Left ventricle myocardium inferior (tissue), 1 donor: ENCODE measurements at places on chromosomes 2 and 18. TPM values are rescaled to one million over a fixed set of nuclear protein-coding genes. Genes with fewer than 3 reads are reported as not detected.

Gene MATN3
- total RNA-seq: 0.22 TPM

DNA sequence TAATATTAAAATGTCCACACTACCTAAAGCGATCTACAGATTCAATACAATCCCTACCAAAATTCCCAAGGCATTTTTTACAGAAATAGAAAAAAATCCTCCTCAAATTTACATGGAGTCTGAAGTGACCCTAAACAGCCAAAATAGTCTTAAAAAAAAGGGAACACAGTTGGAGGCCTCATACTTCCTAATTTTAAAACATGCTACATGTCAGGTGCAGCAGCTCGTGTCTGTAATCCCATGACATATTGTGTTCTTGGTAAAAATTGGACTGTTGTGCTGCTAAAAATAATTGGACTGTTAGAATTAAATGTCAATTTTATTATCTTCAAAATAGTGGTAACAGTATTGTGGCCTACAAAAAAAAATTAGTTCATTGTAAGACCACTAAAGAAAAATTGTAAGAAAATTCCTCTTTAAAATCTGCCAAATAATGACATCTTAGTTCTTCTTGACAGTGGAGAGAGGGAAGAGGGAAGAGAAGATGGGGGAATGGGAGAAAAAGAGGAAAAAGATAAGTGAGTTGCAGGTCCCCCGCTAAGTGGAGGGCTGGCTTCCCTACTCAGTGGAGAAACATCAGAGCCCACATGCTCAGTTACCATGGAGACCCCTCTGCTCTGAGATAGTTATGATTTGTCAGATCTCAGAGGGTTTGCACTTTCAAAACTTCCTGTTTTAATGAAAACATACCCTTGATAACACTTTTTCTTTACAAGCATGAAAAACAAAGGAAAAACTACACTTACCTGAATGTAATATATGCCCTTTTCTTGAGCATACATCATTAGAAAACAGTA, 46.5 kb downstream of the UNC50 start:
- H3K27me3 ChIP-seq: no peaks in the 10 kb centered on the region
- no peak overlapping the region for H3K4me3 ChIP-seq

GRCh38 chr18:5030636-5031035, 166.4 kb downstream of the AKAIN1 start:
- no peak overlapping the region for H3K4me3 ChIP-seq
- no peaks in the 10 kb centered on the region for H3K27me3 ChIP-seq
- H3K27ac ChIP-seq: no peak overlapping the region
- no peaks in the 10 kb centered on the region for H3K4me1 ChIP-seq

DNA sequence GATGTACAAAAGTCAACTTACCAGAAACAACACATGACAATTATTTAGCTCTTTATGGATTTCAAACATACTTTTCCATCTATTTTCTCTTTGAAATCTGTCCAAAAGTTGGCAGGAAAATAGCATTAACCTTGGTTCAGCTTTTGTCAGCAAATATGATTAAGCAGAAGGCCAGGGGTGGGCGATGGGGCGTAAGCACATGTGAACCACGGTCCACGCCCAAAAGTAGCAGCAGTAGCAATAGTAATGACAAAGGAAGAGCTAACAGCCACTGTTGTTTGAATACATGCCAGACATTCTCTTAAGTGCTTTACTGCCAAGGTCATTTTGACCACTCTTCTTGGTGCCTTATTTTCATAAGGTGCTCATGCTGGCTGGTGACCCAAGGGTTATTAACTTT, 73.5 kb downstream of the ANTXR1 start:
- no peak overlapping the region for H3K27ac ChIP-seq
- H3K4me3 ChIP-seq: no peak overlapping the region
- no peaks in the 10 kb centered on the region for H3K27me3 ChIP-seq
- H3K36me3 ChIP-seq: peaks cover under 1% of the 10 kb centered on the region
- peaks cover 26% of the 10 kb centered on the region for H3K4me1 ChIP-seq

DNA sequence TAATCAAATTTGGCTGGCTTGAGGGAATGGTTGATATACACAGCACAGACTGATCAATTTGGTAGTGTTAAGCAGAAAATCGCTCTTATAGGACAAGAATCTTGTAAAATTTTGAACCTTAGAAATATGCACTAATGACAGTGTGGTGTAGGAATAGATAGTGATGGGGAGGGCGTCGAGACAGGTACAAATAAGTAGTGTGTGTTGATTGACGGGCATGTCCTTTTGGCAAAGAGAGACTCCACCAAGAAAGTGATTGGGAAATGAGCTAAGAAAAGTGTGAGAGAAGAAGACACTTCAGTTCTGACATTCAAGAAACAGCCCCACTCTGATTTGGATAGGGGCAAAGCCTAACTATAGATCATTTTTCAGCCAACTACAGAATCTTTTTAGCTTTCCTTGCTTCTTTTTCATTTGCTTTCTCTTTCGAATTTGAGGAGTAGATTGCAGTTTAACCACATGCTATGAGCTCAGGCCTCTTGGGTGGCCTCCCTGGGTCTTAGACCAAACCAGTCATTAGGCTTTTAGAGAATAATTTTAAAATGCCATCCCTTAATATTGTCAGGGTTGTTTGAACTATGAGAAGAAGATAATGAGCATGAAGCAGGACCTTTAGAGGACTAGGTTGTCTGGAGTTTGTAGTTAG, 127.1 kb downstream of the CERS6 start:
- DNase-seq: no peak
- H3K4me3 ChIP-seq: no peak overlapping the region
- H3K4me1 ChIP-seq: peaks cover 46% of the 10 kb centered on the region
- no peaks in the 10 kb centered on the region for H3K36me3 ChIP-seq
- H3K27me3 ChIP-seq: no peaks in the 10 kb centered on the region
- H3K27ac ChIP-seq: peak overlapping the region; percentile 64

DNA sequence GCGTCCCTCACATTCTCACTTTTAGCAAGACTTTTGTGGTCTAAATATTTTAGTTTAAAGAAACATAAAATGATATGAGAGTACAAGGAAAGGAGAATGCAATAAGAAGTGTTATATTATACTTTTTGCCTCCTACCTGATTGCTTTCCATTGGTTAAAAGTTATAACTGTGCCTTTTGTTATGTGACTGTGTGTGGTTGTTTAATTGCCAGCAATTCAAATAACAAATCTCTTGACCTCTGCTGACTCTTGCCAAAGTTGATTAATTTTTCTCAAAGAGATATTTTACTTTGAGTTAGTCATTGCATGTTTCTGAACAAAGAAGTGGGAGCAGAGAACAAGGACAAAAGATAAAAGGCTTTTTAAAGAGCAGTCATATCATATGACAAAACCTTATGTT, 599.5 kb downstream of the SUCLG1 start:
- H3K27me3 ChIP-seq: no peaks in the 10 kb centered on the region
- H3K4me3 ChIP-seq: no peak overlapping the region
- DNase-seq: no peak
- H3K27ac ChIP-seq: no peak overlapping the region

DNA sequence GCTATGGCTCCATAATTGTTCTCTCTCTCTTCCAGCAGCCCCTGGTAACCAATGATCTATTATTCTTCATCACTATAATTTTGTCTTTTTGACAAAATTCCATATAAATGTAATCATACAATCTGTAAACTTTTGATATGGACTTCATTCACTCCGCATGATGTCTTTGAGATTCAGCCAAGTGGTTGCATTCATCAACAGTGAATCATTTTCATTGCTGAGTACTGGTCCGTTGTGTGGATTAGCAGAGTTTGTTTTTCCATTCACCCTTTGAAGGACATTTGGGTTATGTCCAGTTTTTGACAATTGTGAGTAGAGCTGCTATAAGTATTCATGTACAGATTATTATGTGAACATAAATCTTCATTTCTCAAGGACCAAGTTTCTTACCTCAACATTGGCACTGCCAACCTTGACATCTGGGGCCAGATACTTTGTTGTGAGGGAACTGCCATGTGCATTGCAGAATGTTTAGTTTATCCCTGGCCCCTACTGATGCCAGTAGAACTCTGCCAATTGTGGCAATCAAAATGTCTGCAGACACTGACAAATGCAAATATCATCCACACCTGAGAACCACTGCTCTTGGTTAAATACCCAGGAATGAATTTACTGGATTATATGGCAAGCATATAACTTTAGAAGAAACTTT, 48.4 kb upstream of the BCL2L11 start:
- DNase-seq: no peak
- H3K36me3 ChIP-seq: no peaks in the 10 kb centered on the region
- peak overlapping the region; percentile 56 for H3K27ac ChIP-seq
- H3K4me1 ChIP-seq: peaks cover 12% of the 10 kb centered on the region
- H3K4me3 ChIP-seq: no peak overlapping the region

DNA sequence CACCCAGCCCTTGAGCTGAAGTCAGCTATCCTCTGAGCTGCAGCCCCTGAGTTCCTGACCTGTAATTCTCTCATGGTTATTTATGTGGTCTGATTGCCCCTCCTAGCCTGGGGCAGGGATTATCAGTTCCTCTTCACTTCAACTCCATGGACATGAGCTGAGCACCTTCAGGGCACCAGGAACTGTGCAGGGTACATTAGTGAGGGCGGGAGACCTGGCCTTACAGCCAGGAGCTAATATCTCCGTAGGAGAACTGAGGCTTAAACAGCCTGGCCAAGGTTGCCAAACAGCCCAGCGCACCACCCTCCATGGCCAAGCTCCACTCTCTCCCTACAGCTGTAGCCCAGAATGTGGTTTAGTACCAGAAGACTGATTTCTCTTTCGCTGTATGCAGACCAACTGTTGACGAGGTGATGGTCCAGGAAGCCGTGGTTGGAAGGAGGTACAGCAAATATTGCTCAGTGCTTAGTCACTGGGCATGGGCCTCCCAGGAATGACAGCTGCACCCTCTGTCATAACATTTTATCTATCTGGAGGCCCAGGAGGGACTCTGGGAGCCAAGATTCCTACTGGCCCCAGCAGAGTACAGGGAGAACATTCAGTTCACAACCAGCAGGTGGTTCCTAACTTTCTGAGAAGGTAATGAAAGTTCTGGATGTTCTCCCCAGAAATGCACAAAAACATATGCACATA, 228.7 kb upstream of the SIX2 start:
- peak; percentile 29 for DNase-seq
- H3K4me3 ChIP-seq: no peak overlapping the region
- H3K36me3 ChIP-seq: no peaks in the 10 kb centered on the region
- peaks cover 36% of the 10 kb centered on the region for H3K4me1 ChIP-seq

Gene CD28
- total RNA-seq: 0.77 TPM

DNA sequence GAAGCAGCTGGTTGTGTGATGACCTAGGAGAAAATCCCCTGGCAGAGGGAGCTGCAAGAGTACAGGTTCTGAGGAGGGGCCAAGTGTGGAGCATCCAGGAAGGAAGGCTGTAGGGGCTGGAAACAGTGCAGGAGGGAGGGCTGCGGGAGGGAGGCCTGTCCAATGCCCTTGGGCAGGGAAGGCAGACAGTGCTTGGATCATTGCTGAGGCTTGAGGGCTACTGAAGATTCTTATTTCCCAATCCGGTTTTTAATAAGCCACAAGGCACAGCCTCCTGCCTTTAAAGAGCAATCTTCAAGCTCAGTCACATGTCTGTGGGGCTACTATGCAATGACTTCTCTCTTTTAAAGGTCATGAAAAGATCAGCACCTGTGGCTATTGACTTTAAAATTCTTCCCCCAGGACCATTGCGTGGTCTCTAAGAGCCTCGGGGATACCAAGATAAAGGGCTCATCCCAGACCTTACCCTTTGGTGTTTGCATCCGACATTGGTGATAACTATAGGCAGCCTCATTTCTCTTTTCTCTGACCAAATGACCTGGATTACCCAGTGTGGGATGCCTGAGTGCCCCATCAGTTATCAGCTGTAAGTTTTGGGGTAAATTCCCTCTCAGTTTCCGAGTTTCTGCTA, 149.6 kb downstream of the DOCK10 start:
- H3K4me1 ChIP-seq: no peaks in the 10 kb centered on the region
- H3K4me3 ChIP-seq: no peak overlapping the region
- no peaks in the 10 kb centered on the region for H3K27me3 ChIP-seq
- H3K36me3 ChIP-seq: no peaks in the 10 kb centered on the region
- no peak overlapping the region for H3K27ac ChIP-seq

DNA sequence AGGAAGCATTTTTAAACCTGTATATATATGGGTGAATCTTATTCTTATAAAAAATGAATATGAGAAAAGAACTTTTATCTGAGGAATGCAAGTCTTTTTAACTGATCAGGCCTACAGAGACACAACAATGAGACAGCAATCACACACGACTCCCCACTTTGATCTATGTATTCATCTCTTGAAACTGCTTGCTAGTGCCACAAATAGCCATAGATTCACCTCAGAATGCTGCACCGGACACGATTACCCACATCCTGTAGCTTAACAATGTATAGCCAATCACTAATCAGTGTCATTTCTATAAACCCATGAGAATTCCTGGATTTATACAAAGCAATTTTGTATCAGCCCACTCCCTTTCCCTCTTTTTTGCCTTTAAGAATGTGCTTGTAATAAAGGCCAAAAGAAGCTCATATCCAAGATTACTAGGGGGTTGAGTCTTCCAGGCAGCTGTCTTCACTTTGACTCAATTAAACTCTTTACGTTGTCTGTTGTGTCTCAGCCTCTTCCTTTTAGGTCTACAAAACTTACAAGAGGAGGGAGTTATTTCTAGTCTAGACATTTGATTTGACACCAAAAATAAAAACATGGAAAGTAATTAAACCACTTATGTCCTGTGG, 94.9 kb downstream of the MBD2 start:
- peaks cover 7% of the 10 kb centered on the region for H3K4me1 ChIP-seq
- H3K27ac ChIP-seq: no peak overlapping the region
- no peaks in the 10 kb centered on the region for H3K36me3 ChIP-seq
- H3K27me3 ChIP-seq: no peaks in the 10 kb centered on the region
- DNase-seq: no peak

DNA sequence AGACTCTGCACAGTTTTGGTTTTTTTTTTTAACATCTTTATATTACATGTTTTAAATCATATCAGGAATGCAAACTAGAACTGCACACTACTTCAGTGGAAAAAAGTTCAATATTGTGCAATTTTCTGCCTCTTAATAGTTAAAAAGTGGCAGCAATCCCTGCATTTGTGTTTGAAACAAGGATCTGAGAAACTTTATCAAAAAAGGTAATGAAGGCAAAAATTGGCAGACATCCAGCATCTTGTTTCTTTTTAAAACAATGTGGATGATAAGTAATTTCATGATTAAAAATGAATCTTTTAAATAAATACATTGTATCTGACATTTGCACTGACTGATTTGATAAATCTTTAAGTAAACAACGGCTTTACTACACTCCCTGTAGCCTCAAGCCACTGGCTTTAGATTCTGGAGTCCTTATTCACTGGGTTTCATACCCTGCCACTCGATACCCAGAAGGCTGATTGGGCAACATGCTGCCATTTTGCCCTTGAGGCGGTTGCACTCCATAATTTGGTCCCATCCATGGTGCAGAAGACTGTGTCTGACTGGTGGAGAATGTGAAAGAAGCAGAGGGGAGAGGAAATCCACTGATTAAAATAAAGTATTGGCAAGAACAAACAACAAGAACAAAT, 21.6 kb upstream of the C2orf42 start:
- no peak overlapping the region for H3K4me3 ChIP-seq
- DNase-seq: no peak
- H3K27me3 ChIP-seq: no peaks in the 10 kb centered on the region
